ENCODE measurements at places on chromosomes 4 and X. TPM values are rescaled to one million over a fixed set of nuclear protein-coding genes. Genes with fewer than 3 reads are reported as not detected.

ARAF gene
- total RNA-seq = 78.9 TPM

QRFPR gene
- not detected for total RNA-seq

NUDT10 gene
- 0.51 TPM for total RNA-seq

DNA sequence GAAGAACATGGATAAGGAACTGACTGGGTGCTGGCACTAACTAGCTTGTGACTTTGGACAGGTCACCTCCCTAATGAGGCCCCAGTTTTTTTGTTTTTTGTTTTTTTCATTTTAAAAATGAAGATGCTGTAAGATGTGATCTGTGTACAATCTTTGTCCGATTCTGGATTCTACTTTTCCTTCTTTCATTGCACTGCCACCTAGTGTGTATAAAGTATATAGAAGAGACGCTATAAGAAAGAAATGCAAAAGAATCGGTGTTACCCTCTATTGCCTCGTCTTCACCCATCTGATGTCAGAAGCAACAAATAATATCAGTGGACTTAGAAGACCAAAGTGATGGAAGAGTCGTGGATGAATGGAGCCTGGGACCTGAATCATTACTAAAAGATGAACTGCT, 58.6 kb upstream of the P2RY10 start:
- H3K4me1 ChIP-seq = peaks cover 7% of the 10 kb centered on the region
- no peaks in the 10 kb centered on the region for H3K27me3 ChIP-seq
- DNase-seq = no peak
- H3K36me3 ChIP-seq = no peaks in the 10 kb centered on the region

DNA sequence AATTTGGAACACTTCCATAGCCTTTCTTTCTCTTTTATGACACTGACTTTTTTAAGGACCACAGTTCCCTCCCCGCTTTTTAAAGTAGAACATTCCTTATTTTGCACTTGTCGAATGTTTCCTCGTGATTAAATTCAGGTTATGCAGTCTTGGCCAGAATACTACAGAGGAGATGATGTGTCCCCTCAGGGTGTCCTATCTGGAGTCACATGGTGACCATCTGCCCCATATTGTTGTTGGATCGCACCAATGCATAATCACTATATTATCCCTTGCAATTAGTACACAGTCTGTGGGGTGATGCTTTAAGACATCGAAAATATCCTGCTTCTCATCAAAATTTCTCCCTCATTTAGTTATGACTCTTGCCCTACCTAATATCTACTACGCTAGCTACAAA, 27.4 kb downstream of the WDFY3 start:
- H3K27me3 ChIP-seq = no peaks in the 10 kb centered on the region
- DNase-seq = no peak
- no peak overlapping the region for H3K4me3 ChIP-seq
- no peak overlapping the region for H3K27ac ChIP-seq

DNA sequence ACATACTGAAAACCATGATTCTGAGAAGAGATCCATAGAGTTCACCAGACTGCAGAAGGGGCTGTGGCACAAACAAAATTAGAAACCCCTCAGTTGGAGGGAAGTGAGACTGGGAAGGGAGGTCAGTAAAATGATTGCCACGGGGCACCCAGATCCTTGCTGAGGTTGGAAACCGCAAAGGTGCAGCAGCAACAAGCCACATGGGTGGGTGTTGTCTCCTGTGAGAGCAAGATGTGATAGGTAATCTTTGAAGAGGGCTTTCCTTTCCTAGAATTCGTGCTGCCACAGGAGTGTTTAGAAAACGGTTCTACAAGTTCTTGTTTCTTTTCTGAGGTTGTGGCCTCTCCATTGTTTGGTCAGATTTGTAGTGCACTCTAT, 85.5 kb downstream of the NFKB1 start:
- no peaks in the 10 kb centered on the region for H3K27me3 ChIP-seq
- H3K27ac ChIP-seq = peak overlapping the region; percentile 61
- peak; percentile 90 for DNase-seq
- peaks cover 79% of the 10 kb centered on the region for H3K36me3 ChIP-seq
- peaks cover 71% of the 10 kb centered on the region for H3K4me1 ChIP-seq

GRCh38 chrX:35890699-35891098, 28.8 kb upstream of the CFAP47 start:
- no peaks in the 10 kb centered on the region for H3K4me1 ChIP-seq
- DNase-seq = peak; percentile 58
